ENCODE measurements at places on chromosomes 12 and 14.

GRCh38 chr12:105910030-105910429, 228.7 kb downstream of the NUAK1 start:
- DNase-seq, result no peak

DNA sequence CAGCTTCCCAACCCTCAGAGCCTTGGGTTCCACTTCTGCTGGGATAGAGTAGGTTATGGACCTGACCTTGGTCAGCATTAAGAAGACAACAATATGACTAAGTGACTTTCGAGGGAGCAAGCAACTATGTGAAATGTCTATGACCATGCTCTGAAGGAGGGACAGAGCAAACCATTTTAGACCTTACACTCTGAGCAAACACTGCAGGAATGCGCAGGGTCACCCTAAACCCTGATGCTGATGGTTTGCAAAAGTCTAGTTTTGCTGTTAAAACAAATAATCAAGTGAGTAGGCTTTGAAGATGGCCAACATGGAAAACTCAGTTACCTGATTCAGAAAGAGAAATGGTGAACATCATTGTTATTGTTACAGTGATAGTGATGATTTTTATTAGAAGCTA, 8.7 kb downstream of the ZCCHC8 start:
- DNase-seq, result no peak

DNA sequence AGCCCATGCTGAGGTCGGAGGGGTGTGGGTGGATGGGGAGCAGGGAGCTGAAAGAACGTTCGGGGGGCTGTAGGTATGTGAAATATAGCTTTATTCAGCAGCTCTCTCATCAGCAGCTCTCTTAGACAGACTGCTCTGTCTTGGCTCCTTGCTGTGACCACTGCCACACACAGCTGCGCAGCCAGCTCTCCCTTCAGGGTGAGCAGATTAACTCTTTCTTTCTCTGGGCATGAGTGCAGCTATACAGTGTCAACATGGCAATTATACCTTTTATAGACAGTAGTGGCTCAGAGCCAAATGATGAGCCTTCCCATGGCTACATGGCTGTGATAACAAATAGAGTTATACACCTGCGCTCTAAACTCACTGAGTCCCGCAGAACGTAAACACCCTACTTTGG, 137.7 kb upstream of the NEDD1 start:
- DNase-seq, result no peak

GRCh38 chr12:50634379-50634778, 129.5 kb upstream of the ATF1 start:
- DNase-seq, result no peak

DNA sequence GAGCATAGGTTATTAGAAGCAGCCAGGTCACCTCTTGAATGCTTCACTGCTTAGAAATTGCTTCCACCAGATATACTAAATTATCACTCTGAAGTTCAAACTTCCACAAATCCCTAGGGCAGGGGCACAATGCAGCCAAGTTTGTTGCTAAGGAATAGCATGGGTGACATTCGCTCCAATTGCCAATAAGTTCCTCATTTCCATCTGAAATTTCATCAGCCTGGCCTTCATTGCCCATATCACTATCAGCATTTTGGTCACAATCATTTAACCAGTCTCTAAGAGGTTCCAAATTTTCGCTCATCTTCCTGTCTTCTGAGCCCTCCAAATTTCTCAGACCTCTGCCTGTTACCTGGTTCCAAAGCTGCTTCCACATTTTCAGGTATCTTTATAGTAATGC, 356.1 kb downstream of the DAD1 start:
- no peak for DNase-seq

DNA sequence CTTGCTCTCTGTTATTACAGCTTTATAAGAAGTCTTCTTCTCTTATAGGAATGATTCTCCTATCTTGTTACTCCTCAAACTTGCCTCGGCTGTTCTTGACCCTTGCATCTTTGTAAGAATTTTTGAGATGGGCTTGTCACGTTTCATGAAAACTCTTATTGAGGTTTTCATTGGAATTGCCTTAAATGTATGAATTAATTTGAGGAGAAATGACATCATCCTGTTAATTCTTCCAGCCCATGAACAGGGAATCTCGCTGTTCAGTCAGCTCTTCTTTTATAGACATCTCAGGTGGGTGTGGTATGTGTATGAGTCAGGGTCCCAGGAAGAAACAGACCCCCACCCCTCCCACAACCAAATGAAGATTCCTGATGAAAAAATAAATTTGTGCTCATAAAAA, 107.1 kb upstream of the MYL2 start:
- DNase-seq, result no peak

Measured in DMS79 treated with DMSO at 0.1 percent for 48 hours (cell line).